Activated naive CD4-positive, alpha-beta T cell treated with anti-CD3 and anti-CD28 coated beads, Interleukin-2, amount 50 U/mL, for 72 hours (primary cell): ENCODE measurements at places on chromosomes 5 and 9. TPM values are rescaled to one million over a fixed set of nuclear protein-coding genes. Genes with fewer than 3 reads are reported as not detected.
A peak's percentile ranks its signal among the peaks of the same experiment; 100 is the strongest.

- DNase-seq: no peak
These were observed 252.1 kb downstream of the SEC61B start for GRCh38 chr9:99474186-99474585.

- DNase-seq: no peak
These were observed 42.1 kb downstream of the CXXC5 start for GRCh38 chr5:139690064-139690802.

DNA sequence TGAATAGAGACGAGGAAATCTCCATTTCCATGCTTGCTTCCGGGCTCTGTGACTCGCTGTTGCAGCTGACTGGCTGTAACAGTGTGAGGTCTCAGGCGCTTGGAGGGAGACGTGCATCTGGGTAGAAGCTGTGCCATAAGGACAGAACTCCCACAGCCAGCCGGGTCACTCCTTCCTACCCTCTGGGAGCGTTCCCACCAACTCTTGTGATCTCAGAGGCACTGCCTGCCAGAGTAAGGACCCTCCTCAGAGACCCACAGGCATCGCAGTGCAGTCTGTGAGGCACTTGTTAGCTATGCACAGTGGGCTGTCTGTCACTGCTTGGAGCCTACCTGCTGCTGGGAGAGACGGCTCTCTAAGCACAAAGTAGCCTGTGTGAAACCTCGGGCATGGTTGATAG is 203.4 kb upstream of the SEMA6A start:
- no peak for DNase-seq

DNA sequence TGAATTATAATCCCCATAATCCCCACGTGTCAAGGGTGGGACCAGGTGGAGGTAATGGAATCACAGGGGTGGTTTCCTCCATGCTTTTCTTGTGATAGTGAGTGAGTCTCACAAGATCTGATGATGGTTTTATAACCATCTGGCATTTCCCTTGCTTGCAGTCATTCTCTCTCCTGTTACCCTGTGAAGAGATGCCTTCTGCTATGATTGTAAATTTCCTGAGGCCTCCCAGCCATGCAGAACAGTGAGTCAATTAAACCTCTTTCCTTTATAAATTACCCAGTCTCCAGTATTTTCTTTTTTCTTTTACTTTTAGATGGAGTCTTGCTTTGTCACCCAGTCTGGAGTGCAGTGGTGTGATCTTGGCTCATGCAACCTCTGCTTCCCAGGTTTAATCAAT is 182.7 kb upstream of the SEMA6A start:
- no peak for DNase-seq

- DNase-seq: no peak
These were observed 13.0 kb upstream of the DPM2 start for GRCh38 chr9:127950513-127951289.

DNA sequence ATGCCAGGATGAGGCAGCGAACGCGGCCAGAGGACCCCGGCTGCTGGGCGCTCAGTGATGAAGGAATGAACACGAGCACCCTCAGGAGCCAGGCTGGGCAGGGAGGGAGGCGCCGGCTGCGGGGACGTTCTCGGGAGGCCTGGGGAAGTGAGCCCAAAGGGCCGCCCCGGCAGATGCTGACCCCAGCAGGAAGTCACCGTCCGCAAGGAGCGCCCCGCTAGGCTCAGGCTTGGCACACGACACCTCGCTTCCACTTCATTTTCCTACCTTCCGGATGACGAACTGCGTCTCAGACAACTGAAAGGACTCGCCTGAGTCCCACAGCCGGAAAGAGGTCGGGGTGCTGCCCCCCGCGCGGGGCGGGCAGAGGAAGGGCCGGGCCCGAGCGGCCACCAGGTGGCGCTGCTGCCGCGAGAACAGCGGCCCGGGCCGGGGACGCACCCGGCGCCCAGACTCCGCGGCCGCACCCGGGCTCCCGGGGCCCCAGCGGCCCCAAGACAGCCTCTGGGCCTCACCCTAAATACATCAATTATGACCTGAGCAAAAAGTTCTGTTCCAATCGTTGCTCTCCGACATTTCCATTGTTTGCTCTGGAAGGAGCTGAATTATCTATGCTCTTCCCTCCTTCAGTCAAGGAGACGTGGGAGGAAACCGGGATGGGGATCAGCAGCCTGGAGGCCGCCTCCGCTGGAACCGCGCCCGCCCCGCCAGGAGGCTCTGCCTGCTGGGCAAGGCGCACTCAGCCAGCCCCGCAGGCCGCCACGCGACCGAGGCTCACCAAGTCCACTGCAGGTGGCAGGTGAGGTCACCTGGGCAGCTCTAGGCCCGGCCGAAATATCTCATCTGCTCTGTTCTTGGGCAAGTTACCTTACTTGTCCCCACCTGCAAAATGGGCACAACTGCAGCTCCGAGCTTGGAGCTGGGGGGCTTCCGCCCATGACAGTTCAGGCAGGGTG is 107.0 kb downstream of the ZNF354C start:
- DNase-seq: peak; percentile 81

GRCh38 chr5:175521313-175521833 is 43.0 kb downstream of the SFXN1 start:
- peak; percentile 54 for DNase-seq

DNA sequence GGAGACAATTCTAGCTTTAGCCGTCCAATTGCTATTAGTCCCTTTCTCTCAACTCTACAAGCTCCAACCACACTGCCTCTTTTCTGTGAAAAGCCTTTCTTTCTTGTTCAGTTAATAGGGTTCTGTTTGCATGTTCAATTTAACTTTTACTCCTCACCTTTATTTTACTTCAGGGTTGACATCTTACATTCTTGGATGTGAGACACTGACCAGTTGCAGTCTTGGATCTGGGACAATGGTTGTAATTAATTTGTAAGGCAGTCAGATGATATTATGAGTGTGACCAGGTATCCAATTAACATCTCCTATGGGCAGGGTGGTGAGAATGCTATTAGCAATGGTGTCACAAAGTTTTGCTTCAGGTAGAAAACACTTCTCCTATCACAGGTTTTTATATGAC is 774.5 kb downstream of the TLR4 start:
- DNase-seq: no peak

DNA sequence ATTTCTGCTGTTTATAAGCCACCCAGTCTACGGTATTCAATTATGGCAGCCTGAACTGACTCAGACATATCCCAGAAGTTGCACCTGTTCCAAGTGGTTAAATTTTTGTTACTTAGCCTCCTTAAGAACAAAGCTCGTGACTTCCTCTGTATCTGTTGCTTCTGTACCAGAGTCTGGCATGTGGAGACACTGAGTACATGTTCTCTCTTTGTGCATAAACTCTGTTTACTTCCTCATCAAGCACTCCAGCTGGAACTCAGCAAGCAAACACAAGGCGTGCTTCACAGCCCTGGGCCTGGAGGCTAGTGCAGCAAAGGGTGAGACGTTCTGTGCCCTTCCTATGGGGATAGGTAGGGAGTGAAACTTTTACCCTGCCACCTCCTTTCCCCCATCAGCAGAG is 19.0 kb downstream of the C9orf152 start:
- no peak for DNase-seq

- DNase-seq: no peak
These were observed 74.5 kb upstream of the TBCA start for GRCh38 chr5:77850536-77851175.

- no peak for DNase-seq
These were observed 83.6 kb upstream of the BNC2 start for GRCh38 chr9:16954040-16954439.

- no peak for DNase-seq
These were observed 17.9 kb upstream of the DAPK1 start for GRCh38 chr9:87479801-87480201.

DNA sequence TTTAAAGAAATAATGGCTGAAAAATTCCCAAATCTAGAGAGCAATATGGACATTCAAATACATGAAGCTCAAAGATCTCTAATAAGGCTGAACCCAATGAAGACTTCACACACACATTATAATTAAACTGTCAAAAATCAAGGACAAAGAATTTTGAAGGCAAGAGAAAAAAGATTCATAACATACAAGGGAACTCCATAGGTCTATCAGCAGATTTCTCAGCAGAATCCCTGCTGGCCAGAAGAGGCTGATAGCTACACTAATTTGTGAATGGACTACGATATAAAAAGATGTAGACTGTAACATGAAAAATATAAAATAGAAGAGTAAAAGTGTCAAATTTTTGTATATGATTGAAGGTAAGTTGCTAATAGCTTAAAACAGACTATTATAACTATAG is 251.9 kb downstream of the ADAMTS6 start:
- no peak for DNase-seq

DNA sequence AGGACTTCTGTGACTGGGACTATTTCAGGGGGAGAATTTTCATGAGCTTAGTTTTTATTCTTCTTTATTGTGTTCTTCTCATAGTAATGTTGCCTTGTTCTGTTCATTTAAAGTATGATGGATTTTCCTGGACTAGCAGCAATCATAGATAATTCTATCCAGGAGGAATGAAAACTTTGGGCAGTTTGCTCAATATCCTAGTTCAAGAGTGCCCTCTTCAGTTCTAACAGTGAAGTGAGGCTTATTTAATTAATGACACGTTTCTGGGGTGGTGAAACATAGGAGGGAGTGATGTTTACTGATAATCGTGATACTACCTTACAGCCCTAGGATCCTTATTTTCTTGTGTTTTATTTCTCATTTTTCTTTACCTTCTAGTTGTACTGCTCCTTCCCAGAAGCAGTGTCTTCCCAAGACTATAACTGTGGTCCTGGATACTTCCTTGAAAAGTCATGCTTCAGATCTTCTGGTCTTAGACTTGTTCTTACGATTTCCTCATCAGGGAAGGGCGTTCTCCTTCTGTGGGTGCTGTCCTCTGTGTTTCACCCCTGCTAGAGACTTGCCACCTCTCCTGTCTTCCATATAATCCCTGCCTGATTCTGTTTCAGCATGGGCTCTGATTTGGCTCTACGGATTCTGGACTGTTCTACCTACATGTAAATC is 57.4 kb downstream of the CFAP95 start:
- no peak for DNase-seq

- DNase-seq: no peak
These were observed 324.4 kb upstream of the ADAMTSL1 start for GRCh38 chr9:18149471-18150011.

DNA sequence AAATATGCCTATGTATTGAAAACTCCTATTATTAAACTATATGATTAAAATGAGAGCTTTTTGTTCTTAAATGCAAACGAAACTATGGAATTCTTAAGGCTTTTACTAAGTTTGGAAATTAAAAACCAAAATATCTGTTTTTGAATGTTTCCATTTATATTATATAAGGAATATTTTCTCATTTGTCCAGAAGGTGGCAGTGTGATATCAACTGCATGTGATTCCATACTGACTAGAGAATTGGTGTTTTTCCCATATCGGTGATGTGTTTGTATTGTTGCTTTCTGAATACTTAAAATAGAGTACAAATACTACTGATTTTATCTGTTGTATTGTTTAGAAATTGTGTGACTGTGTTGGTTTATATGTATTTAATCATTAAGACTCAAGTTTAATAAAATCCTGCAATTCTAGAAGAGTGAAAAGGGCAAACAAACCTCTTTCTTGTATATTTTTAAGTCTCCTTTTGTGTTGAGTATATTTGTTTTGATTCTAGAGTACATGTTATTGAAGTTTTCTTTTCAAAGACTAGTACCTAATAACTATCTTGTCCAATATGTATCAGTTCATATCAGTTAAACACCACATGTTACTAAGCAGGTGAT is 320.8 kb downstream of the CCDC171 start:
- peak; percentile 2 for DNase-seq

DNA sequence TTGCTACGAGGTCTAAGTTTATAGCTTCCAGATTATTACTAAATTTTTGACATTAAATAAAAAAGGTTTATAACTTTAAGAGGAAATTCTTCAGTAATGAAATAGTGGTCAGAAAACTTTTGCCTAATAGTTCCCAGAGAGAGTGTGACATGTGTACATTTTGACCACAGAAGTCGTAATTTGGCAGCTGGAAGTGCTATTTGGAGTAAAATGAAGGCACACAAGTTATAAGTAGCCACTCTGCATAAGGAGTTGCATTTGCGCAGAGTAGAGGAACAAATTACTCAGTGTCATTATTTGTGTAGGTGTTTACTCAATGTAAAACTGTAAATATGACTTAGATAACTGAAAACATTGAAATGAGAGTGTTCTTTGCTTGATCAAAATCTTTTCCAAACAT is 408.4 kb downstream of the CCDC171 start:
- DNase-seq: no peak

DNA sequence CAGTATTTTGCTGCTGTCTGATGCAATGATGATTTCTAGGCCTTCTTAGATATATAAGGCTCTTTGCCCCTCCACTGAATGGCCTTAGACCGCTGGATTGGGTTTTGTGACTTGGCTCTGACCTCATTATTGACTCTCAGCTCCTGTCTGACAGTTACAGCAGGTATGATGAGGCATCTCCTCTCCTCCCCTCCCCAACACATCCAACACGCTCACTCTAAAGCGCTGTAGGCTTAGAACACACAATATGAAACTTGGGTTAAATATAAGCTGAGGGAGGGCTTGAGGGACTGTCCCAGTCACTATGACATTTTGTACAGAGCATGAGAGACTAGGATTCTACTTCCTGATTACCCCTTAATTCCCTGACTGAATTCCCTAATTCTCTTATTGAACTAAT is 18.8 kb upstream of the CER1 start:
- no peak for DNase-seq

- DNase-seq: no peak
These were observed 195.2 kb upstream of the PTGER4 start for GRCh38 chr5:40484495-40484894.

GRCh38 chr5:151030379-151030778 is 10.0 kb downstream of the GPX3 start:
- DNase-seq: no peak

DNA sequence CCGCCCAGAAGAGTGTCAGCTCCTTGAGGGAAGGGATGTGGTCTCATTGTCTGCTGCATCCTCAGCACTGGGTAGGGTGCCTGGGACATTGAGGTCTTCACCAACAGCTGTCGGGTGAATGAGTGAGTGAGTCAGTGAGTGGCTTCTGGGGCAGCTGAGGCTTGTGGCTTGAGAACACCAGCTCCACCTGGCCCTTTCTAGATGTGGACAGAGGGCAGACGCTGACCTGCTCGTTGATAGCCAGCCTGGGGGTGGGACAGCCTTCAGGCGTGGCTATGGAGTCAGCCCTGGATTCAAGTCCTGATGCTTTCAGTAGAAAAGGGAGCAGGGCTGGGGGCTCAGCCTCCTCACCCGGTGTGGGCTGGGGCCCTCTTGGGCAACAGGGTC is 215.1 kb downstream of the C9orf50 start:
- no peak for DNase-seq

- DNase-seq: no peak
These were observed 1.9 kb downstream of the EMB start for GRCh38 chr5:50439221-50439620.

Gene SPATA31E1
- total RNA-seq: not detected

Gene GHR
- total RNA-seq: not detected

Gene ANKRD20A1
- 3.1 TPM for total RNA-seq

Gene TIGD6
- 3.0 TPM for total RNA-seq

Gene PAIP2
- 111 TPM for total RNA-seq

Gene CATSPER3
- 0.23 TPM for total RNA-seq

Gene HAVCR2
- 52.2 TPM for total RNA-seq

Gene PLPP7
- 0.14 TPM for total RNA-seq

Gene GEMIN5
- 30.5 TPM for total RNA-seq

Gene SMIM33
- 0.53 TPM for total RNA-seq

Gene ZNF618
- total RNA-seq: 0.09 TPM

Gene TMC1
- not detected for total RNA-seq

Gene CDH6
- not detected for total RNA-seq

Gene C9orf50
- total RNA-seq: not detected

Gene CDKN2A
- total RNA-seq: 0.43 TPM

Gene GRIA1
- total RNA-seq: not detected

Gene NSG2
- not detected for total RNA-seq

Gene OXCT1
- total RNA-seq: 85.5 TPM

Gene TTLL11
- total RNA-seq: 0.39 TPM

Gene PCDHGA5
- total RNA-seq: 0.09 TPM
